HFFc6 (cell line): ENCODE measurements at places on chromosomes 6 and 20. TPM values are rescaled to one million over a fixed set of nuclear protein-coding genes. Genes with fewer than 3 reads are reported as not detected.

- peak; percentile 3 for DNase-seq
These were observed 130.5 kb downstream of the ZFP64 start for GRCh38 chr20:52060794-52061714.

Gene MUC22
- not detected in 3 replicates for total RNA-seq

Gene SNAP91
- not detected in 2 replicates for total RNA-seq

DNA sequence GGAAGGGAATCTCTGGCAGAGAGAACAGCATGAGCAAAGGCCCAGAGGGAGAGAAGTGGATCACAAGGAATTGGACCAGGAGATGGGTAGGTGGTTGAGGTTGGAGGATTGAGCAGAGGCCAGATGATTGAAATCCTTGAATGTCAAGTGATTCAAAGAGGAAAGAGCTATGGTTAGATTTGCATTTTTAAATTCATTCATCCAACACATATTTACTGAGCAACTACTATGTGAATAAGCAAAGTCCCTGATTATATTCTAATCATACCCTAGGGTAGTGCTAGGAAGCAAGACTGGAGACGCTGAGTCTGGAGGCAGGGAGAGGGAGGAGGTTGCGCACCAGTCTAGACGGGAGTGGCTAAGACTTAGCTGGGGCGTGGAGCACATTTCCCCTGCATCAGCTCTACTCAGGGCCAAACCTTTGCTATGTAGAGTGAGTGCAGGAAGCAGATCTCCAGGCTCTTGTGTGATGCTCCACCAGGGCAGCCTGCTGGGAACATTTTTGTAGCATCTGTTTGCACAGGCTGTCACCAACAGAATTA is 40.2 kb downstream of the EYA2 start:
- DNase-seq: no peak

- DNase-seq: no peak
These were observed 131.1 kb downstream of the TASP1 start for GRCh38 chr20:13507646-13508045.

DNA sequence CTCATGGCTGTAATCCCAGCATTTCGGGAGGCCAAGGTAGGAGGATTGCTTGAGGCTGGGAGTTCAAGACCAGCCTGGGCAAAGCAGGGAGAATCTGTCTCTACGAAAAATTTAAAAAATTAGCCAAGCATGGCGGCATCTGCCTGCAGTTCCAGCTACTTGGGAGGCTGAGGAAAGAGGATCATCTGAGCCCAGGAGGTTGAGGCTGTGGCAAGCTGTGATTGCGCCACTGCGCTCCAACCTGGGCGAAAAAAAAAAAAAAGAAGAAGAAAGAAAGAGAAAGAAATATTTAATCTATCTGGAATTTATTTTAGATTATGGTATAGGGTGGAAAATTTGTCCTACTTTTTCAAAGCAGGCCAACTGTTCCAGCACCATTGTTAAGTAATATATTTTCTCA is 32.2 kb upstream of the HIVEP1 start:
- no peak for DNase-seq

DNA sequence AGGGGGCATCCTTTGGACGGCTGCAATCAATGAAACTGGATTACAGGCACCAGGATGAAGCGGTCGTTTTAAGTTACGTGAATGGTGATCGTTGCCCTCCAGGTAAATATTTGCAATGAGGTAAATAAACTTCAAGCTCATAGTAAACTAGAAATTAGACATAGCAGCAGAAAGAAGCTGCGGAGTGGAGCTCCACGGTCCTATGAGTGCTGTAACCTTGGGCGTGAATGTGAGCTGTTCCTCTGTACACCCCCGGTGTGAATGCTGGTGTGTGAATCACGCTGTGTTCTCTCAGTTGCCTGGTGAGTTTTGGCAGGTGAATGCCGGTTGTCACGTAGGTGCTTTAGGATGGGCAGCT is 42.0 kb upstream of the SLC22A1 start:
- no peak for DNase-seq

- no peak for DNase-seq
These were observed 56.0 kb downstream of the TENT5A start for GRCh38 chr6:81696524-81696923.

DNA sequence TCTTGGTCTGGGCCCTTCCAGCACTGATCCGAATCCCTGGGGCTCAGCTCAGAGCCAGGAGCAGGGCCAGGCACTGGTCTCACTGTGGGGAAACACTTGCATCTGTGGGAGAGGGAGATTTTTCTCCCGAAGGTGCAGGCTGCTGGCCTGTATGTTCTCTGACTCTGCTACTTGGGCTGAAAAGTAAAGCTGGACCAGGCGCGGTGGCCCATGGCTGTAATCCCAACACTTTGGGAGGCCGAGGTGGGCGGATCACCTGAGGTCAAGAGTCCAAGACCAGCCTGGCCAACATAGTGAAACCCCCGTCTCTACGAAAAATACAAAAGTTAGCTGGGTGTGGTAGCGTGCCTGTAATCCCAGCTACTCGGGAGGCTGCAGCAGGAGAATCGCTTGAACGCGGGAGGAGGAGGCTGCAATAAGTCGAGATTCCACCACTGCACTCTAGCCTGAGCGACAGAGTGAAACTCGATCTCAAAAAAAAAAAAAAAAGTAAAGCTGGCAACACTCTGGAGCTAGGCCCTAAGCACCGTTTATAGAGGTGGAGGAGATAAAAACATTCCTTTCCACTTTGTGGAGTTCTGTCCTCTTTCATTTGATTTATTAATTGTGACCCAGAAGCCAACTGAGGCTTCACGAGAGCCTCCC is 41.7 kb downstream of the JPH2 start:
- no peak for DNase-seq

- DNase-seq: no peak
These were observed 101.8 kb downstream of the CEP57L1 start for GRCh38 chr6:109197061-109197460.

DNA sequence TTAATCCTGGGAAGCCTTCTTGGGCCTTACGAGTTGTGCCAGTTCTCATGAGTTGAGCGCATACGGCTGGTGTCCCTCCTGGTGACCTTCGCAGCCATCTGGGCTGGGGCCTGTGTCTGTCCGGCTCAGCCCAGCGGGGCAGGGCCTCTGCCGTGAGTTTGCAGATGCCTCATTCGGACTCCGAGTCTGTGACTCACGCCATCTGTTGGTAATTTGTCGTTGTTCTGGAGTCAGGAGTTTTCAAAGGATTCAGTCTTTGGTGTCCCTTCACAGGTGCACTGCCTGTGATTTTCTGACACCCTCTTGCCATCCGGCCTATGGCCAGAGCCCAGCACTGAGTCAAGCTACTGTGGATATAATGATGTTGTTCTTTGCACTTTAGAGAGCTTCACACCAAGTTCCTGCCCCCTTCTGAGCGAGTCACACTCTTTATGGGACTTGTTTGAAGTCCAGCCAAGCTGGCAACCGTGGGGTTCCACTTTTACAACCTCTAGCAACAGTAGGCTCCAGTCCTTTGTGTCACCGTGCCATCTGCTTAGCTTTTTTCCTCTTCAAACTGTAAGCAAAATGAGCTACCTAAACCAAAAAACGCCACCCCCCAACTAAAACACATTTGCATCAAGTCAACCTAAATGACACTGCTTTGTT is 175.6 kb downstream of the AIG1 start:
- DNase-seq: peak; percentile 54

Gene OR12D3
- not detected in 3 replicates for total RNA-seq
